ENCODE measurements at places on chromosomes 1 and 21. TPM values are rescaled to one million over a fixed set of nuclear protein-coding genes. Genes with fewer than 3 reads are reported as not detected.

Gene GJB4
- not detected for total RNA-seq

Gene INAVA
- total RNA-seq: not detected

Gene SH3BGRL3
- 18.1 TPM for total RNA-seq

Gene TRMT13
- 11.7 TPM for total RNA-seq
